ENCODE measurements at places on chromosomes 5 and 9. TPM values are rescaled to one million over a fixed set of nuclear protein-coding genes. Genes with fewer than 3 reads are reported as not detected.

COL23A1 gene
- 15.5 TPM for total RNA-seq

SPINK7 gene
- total RNA-seq = not detected

SH3RF2 gene
- 20.8 TPM for total RNA-seq

CARD6 gene
- 1.4 TPM for total RNA-seq

CXXC5 gene
- total RNA-seq = 46.7 TPM

FYB1 gene
- 0.33 TPM for total RNA-seq

- DNase-seq = no peak
Observed at GRCh38 chr5:124859556-124860290, 113.3 kb upstream of the ZNF608 start.

DNA sequence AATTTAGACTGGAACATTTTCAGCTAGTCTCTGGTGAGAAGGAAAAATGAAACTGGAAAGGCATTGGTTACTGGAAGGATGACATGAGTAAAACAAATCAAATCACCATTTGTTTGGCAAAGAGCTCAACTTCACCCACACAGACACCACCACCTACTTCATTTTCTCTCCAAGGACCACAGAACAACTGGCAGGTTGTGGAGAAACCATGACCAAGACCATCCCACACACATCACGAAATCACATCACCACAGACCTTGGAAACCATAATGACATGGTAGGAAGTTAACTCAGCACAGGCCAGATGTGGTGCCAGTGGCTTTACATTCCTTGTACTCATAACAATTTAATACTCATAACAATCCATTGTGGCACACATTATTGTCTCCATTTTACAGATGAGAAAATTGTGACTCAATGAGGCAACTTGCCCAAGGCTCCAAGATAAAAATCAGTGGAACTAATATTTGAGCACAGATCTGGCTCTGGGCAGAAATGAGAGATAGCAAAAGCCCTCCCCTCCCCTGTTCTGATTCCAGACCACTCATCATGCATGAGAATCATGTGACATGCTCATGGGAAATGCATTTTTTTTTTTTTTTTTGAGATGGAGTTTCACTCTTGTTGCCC is 7.5 kb downstream of the OR1K1 start:
- DNase-seq = no peak

GRCh38 chr9:1871626-1872419 is 143.3 kb upstream of the SMARCA2 start:
- no peak for DNase-seq

DNA sequence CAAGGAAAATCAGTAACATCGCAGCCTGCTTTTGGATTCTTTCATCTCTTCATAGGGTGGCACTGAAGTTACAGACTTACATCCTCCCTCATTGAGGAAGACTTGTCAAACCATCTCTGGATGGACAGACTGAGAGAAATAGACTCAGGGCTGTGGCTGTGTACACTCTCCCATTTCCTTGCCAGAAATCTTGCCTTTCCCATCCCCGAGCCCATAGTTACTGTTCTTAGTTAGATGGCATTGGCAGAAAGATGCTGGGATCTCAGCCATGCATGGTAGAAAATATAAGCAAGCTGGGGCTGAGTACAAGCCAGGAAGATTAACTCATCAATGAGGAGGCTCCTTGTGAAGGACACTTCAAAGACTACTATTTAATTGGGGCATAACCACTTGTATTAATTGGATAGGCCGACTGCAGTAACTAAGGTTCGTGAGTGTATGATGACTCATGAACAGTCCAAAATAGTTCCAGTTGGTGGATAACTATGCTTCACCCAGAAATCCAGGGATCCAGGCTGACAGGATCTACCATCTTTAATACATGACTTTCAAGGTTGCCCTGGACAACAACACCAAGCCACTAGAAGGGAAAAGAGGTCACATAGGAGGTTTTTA is 137.9 kb downstream of the TMEM38B start:
- no peak for DNase-seq

DNA sequence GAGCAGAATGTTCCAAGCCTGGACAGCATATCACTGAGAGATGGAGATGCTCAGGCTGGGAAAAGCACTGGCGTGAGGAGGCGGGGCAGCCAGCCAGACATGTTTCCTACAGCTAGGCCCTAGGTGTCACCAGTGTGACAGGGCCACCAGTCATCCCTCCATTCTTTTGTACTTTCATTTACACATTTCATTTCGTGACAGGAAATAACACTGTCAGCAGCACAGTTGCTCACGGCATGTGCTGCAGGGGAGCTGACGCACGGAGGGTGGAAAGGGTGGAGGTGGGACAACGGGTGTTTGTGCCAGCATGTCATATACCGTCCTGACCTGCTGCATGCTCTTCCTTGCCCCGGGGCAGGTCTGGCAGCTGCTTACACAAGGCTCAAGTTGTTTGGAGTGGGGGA is 14.8 kb upstream of the CEMIP2 start:
- no peak for DNase-seq

GRCh38 chr5:142597546-142598337 is 88.1 kb downstream of the FGF1 start:
- no peak for DNase-seq

- DNase-seq = peak; percentile 89
Observed at GRCh38 chr9:126611592-126612325, 2.0 kb upstream of the LMX1B start.

- DNase-seq = no peak
Observed at GRCh38 chr5:125142458-125142857, 396.0 kb upstream of the ZNF608 start.

- DNase-seq = no peak
Observed at GRCh38 chr9:124481115-124481514, 26.1 kb downstream of the NR5A1 start.

Measured in type B pancreatic cell (in vitro differentiated cells).